ENCODE measurements at places on chromosomes 2 and 18. TPM values are rescaled to one million over a fixed set of nuclear protein-coding genes. Genes with fewer than 3 reads are reported as not detected.

GRCh38 chr2:137249463-137250130 is 484.3 kb downstream of the THSD7B start:
- no peak for DNase-seq

- no peak for DNase-seq
Measured at GRCh38 chr2:136375017-136375901, 257.3 kb upstream of the CXCR4 start.

DNA sequence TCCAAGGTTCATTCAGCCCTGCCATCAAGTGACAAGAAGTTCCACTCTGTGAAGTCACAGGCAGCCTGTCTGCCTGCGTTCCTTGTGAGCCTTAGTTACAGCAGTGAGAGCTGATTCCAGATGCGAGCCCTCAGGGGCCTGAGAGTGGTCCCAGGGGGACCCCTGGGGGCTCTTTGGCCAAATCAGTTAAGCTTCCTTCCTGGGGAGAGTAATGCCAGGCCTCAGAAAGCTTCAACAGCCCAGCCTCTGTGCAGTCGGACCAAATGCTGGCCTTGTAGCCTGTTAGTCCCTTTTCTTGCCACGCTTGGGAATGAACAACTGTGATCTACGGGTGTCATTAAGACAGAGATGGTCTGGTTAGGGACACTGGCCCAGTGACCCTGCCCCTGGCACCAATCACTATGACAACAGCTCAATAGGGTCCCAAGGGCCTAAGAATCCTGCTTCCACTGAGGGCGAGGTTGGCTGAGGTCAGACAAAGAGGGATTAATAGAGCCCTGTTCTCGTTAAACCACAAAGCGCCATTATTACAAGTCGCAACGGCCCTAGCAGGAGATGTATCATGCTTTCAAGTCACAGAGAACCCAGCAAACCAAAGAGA is 50.9 kb downstream of the HS1BP3 start:
- DNase-seq = no peak

The SPDYA gene
- total RNA-seq = 0.73 TPM

Data from prostate gland (tissue), 2 donors.